ENCODE measurements at places on chromosomes 13 and 19.

- no peak for DNase-seq
Measured at GRCh38 chr19:40507892-40508291, 41.1 kb downstream of the SPTBN4 start.

DNA sequence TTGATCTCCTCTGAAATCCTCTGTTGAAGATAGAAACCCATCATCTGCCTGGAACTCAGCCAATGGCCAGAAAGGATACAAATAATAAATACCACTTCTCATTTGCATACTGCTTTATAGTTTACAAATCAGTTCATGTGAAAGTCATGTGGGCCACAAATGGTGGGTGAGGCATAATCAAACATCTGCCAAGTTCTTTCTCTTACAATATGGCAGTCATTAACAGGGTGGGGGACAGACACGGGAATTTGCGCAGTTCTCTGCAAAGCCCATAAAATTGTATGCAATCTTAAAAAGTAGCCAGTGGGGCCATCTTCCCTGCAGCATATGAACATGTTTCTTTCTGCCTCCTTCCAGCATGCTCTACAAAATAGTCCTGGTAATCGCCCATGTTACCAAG lies 59.6 kb downstream of the NUFIP1 start:
- no peak for DNase-seq

DNA sequence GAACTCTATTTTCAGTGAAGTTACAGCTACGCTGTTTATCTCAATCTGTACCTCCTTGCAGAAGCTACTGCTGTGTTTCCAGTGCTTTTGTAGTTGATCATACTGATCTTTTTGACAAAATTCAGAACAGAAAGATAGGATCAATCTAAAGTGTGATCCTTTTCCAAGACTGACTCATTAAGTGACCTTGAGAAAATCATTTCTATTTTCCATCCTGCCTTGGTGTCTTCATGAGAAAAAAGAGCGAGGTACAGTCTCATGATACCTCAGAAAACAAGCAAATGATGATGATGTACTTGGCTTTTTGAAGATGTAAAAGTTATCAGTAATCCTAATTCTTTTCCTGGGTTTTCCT lies 46.0 kb upstream of the GPR183 start:
- no peak for DNase-seq

- DNase-seq = no peak
Measured at GRCh38 chr13:42396501-42396900, 124.5 kb downstream of the AKAP11 start.

Data from epithelial cell of proximal tubule (primary cell).